Metanephros (tissue), 2 donors: ENCODE measurements at places on chromosomes 1 and 21. TPM values are rescaled to one million over a fixed set of nuclear protein-coding genes. Genes with fewer than 3 reads are reported as not detected.

Gene PCAT6
- total RNA-seq: not detected

Gene KCNJ9
- 0.12 TPM for total RNA-seq

Gene SAMSN1
- total RNA-seq: 6.2 TPM

Gene VAV3
- 115 TPM for total RNA-seq

Gene CD48
- 5.5 TPM for total RNA-seq

Gene KCNE2
- total RNA-seq: not detected

Gene DVL1
- total RNA-seq: 51.4 TPM

Gene GSTM4
- total RNA-seq: 33.1 TPM

Gene ALX3
- total RNA-seq: not detected

Gene TCHHL1
- total RNA-seq: not detected

Gene ANGPTL3
- total RNA-seq: 1.2 TPM

Gene GPR37L1
- total RNA-seq: 0.06 TPM

Gene OPRD1
- total RNA-seq: 0.23 TPM

Gene C2CD2
- 21.8 TPM for total RNA-seq

Gene PTPRC
- total RNA-seq: 26.6 TPM

Gene HFM1
- 9.0 TPM for total RNA-seq

Gene VASH2
- total RNA-seq: 21.6 TPM

Gene ZYG11A
- 0.12 TPM for total RNA-seq

Gene C1orf167
- total RNA-seq: 1.1 TPM

Gene AMY1B
- not detected for total RNA-seq

Gene HPCA
- 0.58 TPM for total RNA-seq

Gene LYPLAL1
- 53.8 TPM for total RNA-seq

Gene KIF14
- 3.6 TPM for total RNA-seq

Gene DCDC2B
- not detected for total RNA-seq

Gene DUSP10
- total RNA-seq: 11.9 TPM

Gene SH3BGRL3
- total RNA-seq: 20.8 TPM

Gene FCGR2B
- 5.3 TPM for total RNA-seq

Gene SMCP
- not detected for total RNA-seq

Gene NCAM2
- total RNA-seq: 4.5 TPM

Gene ANKRD65
- total RNA-seq: 6.9 TPM

Gene UTS2
- not detected for total RNA-seq

Gene CD5L
- total RNA-seq: 0.35 TPM

Gene C8A
- not detected for total RNA-seq

Gene KRTAP19-3
- not detected for total RNA-seq

Gene DMBX1
- total RNA-seq: not detected

Gene LCE3E
- total RNA-seq: not detected

Gene FNBP1L
- 61.4 TPM for total RNA-seq

Gene OR2AK2
- not detected for total RNA-seq

Gene CNST
- total RNA-seq: 22.9 TPM

Gene RAVER2
- total RNA-seq: 19.9 TPM

Gene LCE2A
- total RNA-seq: not detected

Gene YTHDF2
- total RNA-seq: 61.8 TPM

Gene ELOA
- total RNA-seq: 19.7 TPM

Gene GBP7
- total RNA-seq: not detected

Gene CSRP1
- 296 TPM for total RNA-seq

Gene CNR2
- 0.12 TPM for total RNA-seq

Gene VSIG8
- total RNA-seq: 0.23 TPM

Gene TBX19
- 2.0 TPM for total RNA-seq

Gene ZNF691
- total RNA-seq: 14.1 TPM

Gene GPR89A
- 30.6 TPM for total RNA-seq

Gene GPR25
- not detected for total RNA-seq

Gene RNU1-2
- 7,909 TPM for total RNA-seq

Gene HSPA6
- 26.2 TPM for total RNA-seq

Gene RNF11
- total RNA-seq: 74.7 TPM

Gene AKNAD1
- total RNA-seq: not detected

Gene ZNF678
- 34.9 TPM for total RNA-seq
